ENCODE measurements at places on chromosomes 4 and X.

DNA sequence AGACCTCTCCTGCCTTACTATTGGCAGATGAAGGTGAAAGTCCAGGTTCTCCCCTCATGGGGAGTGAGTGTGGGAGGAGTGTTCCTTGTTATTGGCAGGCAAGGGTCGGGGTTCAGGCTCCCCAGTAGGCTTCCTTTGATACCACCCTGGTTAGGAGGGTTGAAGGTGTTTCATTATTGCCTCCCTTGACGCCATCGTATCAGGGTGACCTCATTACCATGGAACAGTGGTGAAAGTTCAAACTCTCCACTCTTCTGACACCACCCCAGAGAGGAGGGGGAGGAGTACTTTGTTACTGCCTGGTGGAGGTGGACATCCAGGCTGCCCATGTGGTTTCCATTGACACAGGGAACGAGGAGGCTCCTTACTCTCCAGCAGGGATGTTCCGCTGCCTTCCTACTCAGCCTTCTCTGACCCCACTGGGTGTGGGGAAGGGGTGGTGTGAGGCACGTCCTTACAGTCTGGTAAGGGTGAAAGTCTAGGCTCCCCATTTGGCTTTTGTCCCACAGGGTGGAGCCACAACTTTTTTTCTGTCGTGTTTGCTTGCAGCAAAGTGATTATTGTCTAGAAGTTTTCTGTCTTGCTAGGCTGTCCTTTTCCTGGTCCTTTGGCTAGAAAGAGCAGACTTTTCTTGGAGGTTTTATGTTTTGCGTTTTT is 37.2 kb upstream of the USP9X start:
- DNase-seq: no peak

DNA sequence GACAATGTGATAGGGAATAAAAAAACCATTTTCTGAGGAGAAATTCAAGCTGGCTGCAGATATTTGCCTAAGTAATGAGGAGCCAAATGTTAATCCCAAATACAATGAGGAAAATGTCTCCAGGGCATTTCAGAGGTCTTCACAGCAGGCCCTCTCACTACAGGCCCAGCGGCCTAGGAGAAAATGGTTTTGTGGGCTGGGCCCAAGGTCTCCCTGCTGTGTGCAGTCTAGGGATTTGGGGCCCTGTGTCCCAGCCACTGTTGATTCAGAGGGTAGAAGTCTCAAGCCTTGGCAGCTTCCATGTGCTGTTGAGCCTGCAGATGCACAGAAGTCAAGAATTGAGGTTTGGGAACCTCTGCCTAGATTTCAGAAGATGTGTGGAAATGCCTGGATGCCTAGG is 778.7 kb downstream of the CENPC start:
- no peak for DNase-seq

DNA sequence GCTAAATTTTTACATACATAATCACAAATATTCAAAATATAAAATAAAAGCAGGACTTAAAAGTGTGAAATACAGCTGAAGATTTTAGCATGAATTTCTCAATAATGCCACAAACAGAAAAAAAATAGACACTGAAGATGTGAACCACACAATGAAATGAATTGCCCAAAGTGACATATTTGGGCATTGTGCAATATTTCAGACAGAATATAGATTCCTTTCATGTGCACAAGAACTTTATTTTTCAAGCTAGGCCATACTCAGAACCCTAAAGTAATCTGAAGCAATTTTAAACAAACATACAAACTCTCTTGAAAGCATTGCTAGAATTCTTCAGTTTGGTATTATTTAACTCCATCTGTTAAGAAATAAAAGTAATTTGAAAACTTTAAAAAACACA is 764.1 kb downstream of the STIM2 start:
- DNase-seq: no peak

- peak; percentile 82 for DNase-seq
Observed at GRCh38 chr4:1010395-1011021, 918 bp upstream of the FGFRL1 start.

DNA sequence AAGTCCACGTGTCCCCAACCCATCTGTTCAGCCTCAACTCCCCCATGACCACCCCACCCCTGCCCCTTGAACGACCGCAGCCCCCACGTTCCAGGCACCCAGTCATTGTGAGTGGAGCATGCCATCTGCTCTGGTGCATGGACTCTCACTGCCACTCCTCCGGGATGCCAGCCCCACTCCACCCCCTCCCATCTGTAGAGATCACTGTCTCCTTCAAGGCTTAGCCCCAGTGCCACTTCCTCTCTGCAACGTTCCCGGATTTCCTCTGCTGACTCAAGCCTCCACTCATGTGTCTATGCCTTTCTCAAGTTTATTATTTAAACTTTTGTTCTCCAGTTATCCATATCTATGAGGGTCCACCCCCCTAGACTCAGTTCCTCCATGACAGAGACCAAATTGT is 54.0 kb downstream of the MAML3 start:
- no peak for DNase-seq

DNA sequence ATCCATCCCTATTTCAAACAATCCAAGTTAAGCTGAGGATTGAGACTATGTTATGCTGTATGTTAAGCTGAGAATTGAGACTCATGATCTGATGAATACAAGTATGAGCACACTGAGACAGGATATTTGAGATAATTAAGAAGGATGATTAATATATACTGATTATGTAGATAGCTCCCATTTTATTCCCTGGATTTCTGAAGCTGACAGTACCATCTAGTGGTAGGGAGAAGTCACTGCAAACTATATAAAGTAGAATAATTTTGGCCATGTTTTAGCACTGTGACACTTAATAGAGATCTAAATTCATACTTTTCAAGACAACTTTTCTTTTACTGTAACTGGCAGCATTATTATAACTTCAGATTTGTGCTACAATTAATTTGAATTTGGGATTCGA is 63.8 kb upstream of the HPRT1 start:
- peak; percentile 7 for DNase-seq

GRCh38 chrX:150060406-150060805 is 122.1 kb upstream of the EOLA2 start:
- DNase-seq: no peak

Data from stomach (tissue), 19 donors.